ENCODE measurements at places on chromosomes 11 and 22. TPM values are rescaled to one million over a fixed set of nuclear protein-coding genes. Genes with fewer than 3 reads are reported as not detected.
A peak's percentile ranks its signal among the peaks of the same experiment; 100 is the strongest.

GRCh38 chr11:78290293-78291176, 101.8 kb downstream of the USP35 start:
- no peaks in the 10 kb centered on the region for H3K36me3 ChIP-seq
- no peak overlapping the region for H3K27ac ChIP-seq
- H3K4me3 ChIP-seq: no peak overlapping the region
- peak; percentile 51 for DNase-seq
- H3K27me3 ChIP-seq: no peaks in the 10 kb centered on the region
- H3K4me1 ChIP-seq: no peaks in the 10 kb centered on the region

- H3K4me1 ChIP-seq: no peaks in the 10 kb centered on the region
- DNase-seq: no peak
- H3K4me3 ChIP-seq: no peak overlapping the region
- H3K27me3 ChIP-seq: no peaks in the 10 kb centered on the region
- H3K36me3 ChIP-seq: no peaks in the 10 kb centered on the region
- no peak overlapping the region for H3K27ac ChIP-seq
Measured at GRCh38 chr22:45422237-45422983, 8.9 kb downstream of the RIBC2 start.

DNA sequence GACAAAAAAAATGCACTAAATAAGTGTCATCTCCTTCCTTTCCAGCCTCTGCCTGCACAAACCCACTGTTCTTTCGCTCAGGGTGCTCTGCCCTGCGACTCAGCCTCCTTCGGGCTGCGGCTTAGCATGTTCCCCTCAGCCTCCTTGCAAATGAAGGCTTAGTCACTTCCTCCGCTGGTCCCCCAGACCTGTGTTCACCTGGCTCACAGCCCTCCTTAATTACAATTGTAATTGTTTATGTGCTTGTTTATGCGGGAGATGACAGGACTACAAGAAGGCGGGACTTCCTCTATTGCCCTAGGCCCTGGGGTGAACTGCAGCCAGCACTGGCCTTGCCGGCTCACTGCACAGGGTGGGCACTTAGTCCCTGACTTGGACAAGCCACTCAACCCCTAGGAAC, 303.6 kb downstream of the KIRREL3 start:
- no peak overlapping the region for H3K27ac ChIP-seq
- H3K36me3 ChIP-seq: no peaks in the 10 kb centered on the region
- no peaks in the 10 kb centered on the region for H3K4me1 ChIP-seq

Gene NLRP6
- 0.59 TPM for total RNA-seq

- no peaks in the 10 kb centered on the region for H3K36me3 ChIP-seq
- DNase-seq: peak; percentile 25
- peak overlapping the region; percentile 7 for H3K4me3 ChIP-seq
- H3K27ac ChIP-seq: no peak overlapping the region
- peaks cover 3% of the 10 kb centered on the region for H3K4me1 ChIP-seq
- peaks cover 24% of the 10 kb centered on the region for H3K27me3 ChIP-seq
Measured at GRCh38 chr11:82682003-82682751, 51.5 kb downstream of the FAM181B start.

Gene CCDC73
- not detected for total RNA-seq

GRCh38 chr11:35313066-35313759, 106.1 kb downstream of the SLC1A2 start:
- no peak overlapping the region for H3K4me3 ChIP-seq
- H3K27me3 ChIP-seq: no peaks in the 10 kb centered on the region
- no peak overlapping the region for H3K27ac ChIP-seq

GRCh38 chr22:49305966-49306631, 521.6 kb downstream of the BRD1 start:
- H3K27me3 ChIP-seq: no peaks in the 10 kb centered on the region
- no peak for DNase-seq
- H3K36me3 ChIP-seq: no peaks in the 10 kb centered on the region
- no peak overlapping the region for H3K27ac ChIP-seq
- H3K4me1 ChIP-seq: no peaks in the 10 kb centered on the region

DNA sequence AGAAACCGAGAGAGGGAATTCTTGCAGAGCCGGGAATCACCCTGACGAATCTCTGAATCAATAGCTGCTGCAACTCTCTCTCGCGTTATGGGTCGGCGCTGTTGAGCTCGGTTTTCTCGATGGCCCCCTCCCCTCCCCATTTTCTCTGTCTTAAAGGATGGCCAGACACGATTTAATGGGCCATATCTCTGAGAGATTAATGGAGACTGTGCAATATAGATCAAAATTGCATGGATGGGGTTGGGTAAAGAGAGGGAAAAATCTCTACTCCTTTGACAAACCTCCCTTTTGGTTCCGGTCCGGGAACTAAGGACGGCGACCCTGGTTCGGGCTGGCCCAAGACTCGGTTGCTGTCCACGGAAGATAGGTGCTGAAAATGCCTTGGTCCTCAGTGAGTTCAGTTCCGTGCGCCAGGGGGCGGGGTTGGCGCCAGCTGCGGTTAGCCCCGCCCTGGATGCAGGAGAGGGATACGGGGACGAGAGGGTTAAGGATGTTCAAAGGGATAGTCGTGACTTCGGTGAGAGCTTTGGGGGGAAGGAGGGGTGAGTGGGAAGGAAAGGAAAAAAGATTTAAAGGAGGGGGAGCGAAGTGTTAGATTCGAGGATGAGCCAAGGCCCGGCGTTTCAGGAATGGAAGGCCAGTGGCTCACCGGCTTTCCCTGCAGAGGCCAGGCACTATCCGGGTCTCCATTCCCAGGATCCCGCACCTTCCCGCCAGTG, 103.6 kb upstream of the HSD17B12 start:
- H3K36me3 ChIP-seq: no peaks in the 10 kb centered on the region
- H3K27ac ChIP-seq: no peak overlapping the region
- DNase-seq: no peak
- peaks cover 75% of the 10 kb centered on the region for H3K27me3 ChIP-seq

GRCh38 chr11:45563171-45563570, 102.3 kb downstream of the CHST1 start:
- no peaks in the 10 kb centered on the region for H3K36me3 ChIP-seq
- H3K4me1 ChIP-seq: no peaks in the 10 kb centered on the region
- DNase-seq: no peak
- H3K27ac ChIP-seq: no peak overlapping the region

Gene CNIH2
- 9.3 TPM for total RNA-seq

DNA sequence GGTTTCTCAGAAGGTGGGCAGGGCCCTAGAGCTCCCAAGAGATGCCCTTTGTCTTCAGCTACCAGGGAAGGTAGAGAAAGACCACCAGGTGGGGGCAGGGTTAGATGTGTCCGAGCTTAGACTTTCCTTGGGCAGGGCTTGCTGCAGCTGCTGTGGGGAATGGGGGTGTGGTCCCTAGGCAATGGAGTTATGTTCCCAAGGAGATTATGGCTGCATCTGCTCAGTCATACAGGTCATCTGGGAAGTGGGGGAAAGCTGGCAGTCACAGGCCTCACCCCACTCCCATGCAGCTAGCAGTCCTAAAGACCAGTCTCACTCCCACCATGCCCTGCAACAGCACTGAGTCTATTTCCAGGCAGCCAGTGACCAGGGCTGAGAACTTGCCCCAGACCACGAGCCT, 29.5 kb downstream of the MMP27 start:
- no peaks in the 10 kb centered on the region for H3K36me3 ChIP-seq
- H3K4me1 ChIP-seq: no peaks in the 10 kb centered on the region
- no peak overlapping the region for H3K27ac ChIP-seq
- no peak for DNase-seq

DNA sequence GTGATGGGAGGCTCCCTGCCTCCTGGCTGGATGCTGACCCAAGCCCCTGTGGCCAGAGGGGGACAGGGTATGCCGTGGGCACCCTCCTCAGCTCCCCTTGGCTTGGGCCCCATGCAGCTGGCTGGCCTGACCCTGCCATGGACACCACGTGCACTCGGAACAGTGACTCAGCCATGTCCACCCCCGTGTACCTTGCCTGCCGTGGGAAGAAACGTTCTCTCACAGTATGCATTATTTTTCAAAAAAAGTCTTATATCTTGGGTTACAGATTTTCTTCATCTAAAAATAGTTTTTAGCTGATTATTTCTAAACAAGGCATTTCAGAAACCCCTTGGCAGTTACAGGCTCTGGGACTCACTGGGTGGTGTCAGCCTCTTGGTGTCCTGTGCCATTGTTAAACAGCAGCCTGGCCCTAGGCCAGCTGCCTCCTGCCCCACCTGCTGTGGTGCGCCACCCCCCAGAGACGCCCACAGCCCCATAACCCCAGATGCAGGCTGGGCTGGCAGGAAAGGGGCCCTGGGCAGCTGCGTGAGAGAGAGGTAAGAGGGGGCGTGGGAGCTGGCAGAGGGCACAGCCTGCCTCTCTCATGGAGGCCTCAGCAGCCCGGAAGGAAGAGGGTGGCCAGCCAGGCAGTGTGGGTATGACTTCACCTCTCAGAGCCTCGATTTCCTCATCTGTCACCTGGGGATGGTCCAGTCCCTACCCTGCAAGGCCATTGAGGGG, 99.8 kb downstream of the MORC2 start:
- H3K4me1 ChIP-seq: no peaks in the 10 kb centered on the region
- H3K27me3 ChIP-seq: no peaks in the 10 kb centered on the region
- DNase-seq: no peak
- H3K36me3 ChIP-seq: no peaks in the 10 kb centered on the region

DNA sequence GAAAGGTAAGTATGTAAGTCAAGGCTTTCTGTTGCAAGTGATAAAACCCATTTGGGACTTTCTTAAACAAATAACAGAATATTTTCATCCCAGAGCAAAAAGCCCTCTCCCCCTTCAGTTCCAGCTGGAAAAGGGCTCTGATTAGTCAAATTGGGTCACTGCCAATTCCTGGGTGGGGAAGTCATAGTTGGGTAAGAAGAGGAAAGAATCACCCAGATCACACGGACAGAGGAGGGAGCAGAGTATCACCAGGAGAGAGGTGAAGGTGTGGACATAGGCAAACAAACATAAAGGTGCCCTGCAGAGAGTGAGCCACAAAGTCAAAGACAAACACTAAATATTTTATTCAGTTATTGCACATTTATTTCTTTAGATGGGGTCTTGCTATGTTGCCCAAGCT, 36.3 kb upstream of the SORL1 start:
- H3K27ac ChIP-seq: no peak overlapping the region
- H3K4me1 ChIP-seq: no peaks in the 10 kb centered on the region
- no peaks in the 10 kb centered on the region for H3K36me3 ChIP-seq
- DNase-seq: no peak
- no peak overlapping the region for H3K4me3 ChIP-seq

GRCh38 chr11:118530683-118531596, at the start of gene TMEM25:
TSS of gene TMEM25 (plus strand) at chr11:118531192. CDS start at chr11:118531802, 610 bp downstream.
- H3K36me3 ChIP-seq: no peaks in the 10 kb centered on the region
- H3K27me3 ChIP-seq: no peaks in the 10 kb centered on the region
- no peak for DNase-seq
- H3K4me3 ChIP-seq: peak within 1 kb of the TSS; percentile 67
- H3K4me1 ChIP-seq: peaks cover 21% of the 10 kb centered on the region

GRCh38 chr11:129721685-129722084, 94.0 kb upstream of the TMEM45B start:
- H3K27ac ChIP-seq: no peak overlapping the region
- peaks cover 6% of the 10 kb centered on the region for H3K27me3 ChIP-seq
- DNase-seq: no peak
- H3K36me3 ChIP-seq: no peaks in the 10 kb centered on the region
- no peaks in the 10 kb centered on the region for H3K4me1 ChIP-seq

Gene C22orf42
- total RNA-seq: not detected

- H3K4me3 ChIP-seq: no peak overlapping the region
- H3K36me3 ChIP-seq: no peaks in the 10 kb centered on the region
- no peak for DNase-seq
- no peaks in the 10 kb centered on the region for H3K4me1 ChIP-seq
- H3K27ac ChIP-seq: no peak overlapping the region
Measured at GRCh38 chr22:33104147-33104854, 46.1 kb upstream of the SYN3 start.

DNA sequence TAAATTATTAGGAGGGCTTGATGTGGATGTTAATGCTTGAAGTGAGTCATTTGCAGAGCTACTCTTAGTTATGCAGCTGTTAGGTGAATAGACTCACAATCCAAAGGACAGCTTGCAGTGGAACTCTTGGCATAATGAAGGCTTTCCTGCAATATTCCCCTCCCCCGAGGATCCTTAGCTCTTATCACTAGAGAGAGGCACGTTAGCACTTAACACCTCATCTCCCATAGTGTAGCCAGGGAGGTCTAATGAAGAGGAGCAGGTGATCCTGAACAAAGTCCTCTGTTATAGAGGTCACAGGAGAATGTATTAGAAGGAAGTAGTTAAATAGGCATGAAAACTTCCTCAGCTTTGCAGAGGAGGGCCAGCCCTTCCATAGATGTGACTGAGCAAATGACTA, 919.2 kb upstream of the FAT3 start:
- no peaks in the 10 kb centered on the region for H3K36me3 ChIP-seq
- DNase-seq: no peak
- no peak overlapping the region for H3K27ac ChIP-seq
- no peaks in the 10 kb centered on the region for H3K27me3 ChIP-seq
- H3K4me3 ChIP-seq: no peak overlapping the region

DNA sequence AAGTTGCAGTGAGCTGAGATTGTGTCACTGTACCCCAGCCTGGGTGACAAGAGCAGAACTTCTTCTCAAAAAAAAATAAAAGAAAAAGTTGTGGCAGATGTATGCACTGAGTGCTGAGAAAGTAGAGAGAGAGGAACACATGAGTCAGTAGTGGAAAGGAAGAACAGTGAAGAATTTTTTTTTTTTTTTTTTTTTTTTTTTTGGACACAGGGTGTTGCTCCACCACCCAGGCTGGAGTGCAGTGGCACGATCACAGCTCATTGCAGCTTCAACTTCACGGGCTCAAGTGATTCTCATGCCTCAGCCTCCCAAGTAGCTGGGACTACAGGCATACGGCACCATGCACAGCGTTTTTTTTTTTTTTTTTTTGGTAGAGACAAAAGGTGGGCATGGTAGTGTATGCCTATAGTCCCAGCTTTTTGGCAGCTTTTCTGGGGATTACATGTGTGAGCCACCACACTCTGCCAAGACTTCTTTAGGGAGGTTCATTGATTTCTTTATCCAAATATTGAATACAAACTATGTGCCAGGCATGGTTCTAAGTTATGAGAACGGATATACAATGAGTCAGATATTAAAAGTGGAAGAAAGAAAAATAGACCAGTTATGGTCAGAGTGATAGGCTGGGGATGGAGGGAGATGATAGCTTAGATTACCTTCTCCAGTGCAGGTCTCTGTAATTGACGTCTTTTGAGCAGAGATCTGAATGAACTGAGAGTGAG, 62.0 kb downstream of the YAP1 start:
- no peaks in the 10 kb centered on the region for H3K36me3 ChIP-seq
- peaks cover 2% of the 10 kb centered on the region for H3K4me1 ChIP-seq
- no peak overlapping the region for H3K27ac ChIP-seq
- H3K27me3 ChIP-seq: no peaks in the 10 kb centered on the region
- no peak for DNase-seq

DNA sequence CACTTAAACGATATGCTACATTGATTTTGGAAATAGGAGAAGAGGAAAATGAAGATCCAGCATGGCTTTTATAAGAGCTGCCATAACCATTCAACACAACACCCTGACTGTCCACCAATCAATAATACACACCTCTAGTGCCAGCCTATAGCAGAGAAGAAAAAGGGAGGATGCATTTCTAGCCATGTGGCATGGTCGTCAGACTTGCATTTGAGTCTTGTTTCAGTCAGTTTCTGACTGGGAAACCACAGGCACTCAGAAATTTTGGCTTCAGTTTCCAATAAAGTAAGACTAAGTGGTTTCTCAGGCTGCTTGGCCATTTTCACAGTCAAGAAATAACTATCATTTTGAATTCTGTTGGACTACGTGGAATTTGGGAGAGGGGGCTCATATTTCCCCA, 523.5 kb upstream of the LRRC4C start:
- no peaks in the 10 kb centered on the region for H3K27me3 ChIP-seq
- H3K27ac ChIP-seq: no peak overlapping the region
- no peaks in the 10 kb centered on the region for H3K4me1 ChIP-seq
- DNase-seq: no peak
- H3K36me3 ChIP-seq: no peaks in the 10 kb centered on the region
